ENCODE measurements at places on chromosomes 3 and 15.

DNA sequence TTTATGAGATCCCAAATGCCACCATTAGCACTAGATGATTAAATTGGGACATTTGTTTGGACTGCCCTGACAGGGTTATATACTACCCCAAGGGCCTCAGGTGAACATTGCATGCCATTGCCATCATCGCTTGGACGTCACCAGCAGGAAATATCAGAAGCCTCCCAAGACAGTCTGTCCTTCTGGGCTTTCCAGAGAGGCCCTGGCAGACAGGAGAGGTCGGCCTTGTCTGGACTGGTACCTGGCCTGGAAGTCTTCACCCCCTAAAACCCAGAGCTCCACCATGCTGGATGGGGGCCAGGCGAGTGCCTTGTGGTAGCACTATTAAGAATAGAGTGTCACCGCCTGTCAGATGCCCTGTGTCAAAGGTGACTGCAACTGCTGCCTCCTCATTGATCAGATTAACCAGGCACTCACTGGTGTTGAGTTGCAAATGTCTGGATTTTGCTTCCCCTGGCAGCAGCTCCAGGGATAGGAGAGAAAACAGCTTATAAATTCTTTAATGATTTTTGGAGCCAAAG lies 324.1 kb upstream of the RASGRP1 start:
- DNase-seq: no peak

GRCh38 chr15:35627696-35628095 lies 81.7 kb upstream of the DPH6 start:
- no peak for DNase-seq

GRCh38 chr15:85595804-85596536 lies 198.8 kb downstream of the KLHL25 start:
- no peak for DNase-seq

DNA sequence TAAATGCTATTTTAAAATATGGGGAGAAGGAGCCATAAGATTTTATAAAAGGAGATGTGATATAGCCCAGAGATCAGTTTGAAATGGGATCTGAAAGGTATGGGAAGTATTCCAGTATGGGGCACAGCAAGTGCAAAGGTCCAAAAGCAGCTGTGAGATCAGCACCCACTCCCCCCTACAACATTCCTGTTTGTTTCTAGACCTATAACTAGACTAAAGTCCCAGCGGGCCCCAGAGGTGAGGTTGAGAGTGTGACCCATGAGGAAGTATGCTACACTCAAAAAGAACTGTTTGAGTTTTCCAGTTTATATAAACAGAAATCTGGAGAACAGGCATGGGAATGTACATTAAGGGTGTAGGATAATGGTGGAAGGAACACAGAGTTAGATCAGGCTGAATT lies 152.5 kb downstream of the TBC1D5 start:
- no peak for DNase-seq

- DNase-seq: no peak
Measured at GRCh38 chr3:139620438-139620837, 57.3 kb downstream of the NMNAT3 start.

Data from stimulated activated CD8-positive, alpha-beta memory T cell treated with anti-CD3 and anti-CD28 coated beads, Interleukin-12 subunit alpha, Interleukin-12 subunit beta, amount 100 ng/mL, for 4 hours (primary cell).